ENCODE measurements at places on chromosomes 7 and 10. TPM values are rescaled to one million over a fixed set of nuclear protein-coding genes. Genes with fewer than 3 reads are reported as not detected.

- H3K36me3 ChIP-seq, result no peaks in the 10 kb centered on the region
- no peak overlapping the region for H3K4me3 ChIP-seq
- no peaks in the 10 kb centered on the region for H3K27me3 ChIP-seq
- peaks cover 16% of the 10 kb centered on the region for H3K4me1 ChIP-seq
- H3K27ac ChIP-seq, result no peak overlapping the region
- DNase-seq, result no peak
Observed at GRCh38 chr10:12603766-12604470, 254.6 kb downstream of the CAMK1D start.

GRCh38 chr7:156816943-156817572, 75.9 kb downstream of the LMBR1 start:
- H3K36me3 ChIP-seq, result no peaks in the 10 kb centered on the region
- no peak overlapping the region for H3K27ac ChIP-seq
- no peaks in the 10 kb centered on the region for H3K27me3 ChIP-seq
- H3K4me1 ChIP-seq, result no peaks in the 10 kb centered on the region

- DNase-seq, result no peak
- H3K27ac ChIP-seq, result no peak overlapping the region
- no peaks in the 10 kb centered on the region for H3K27me3 ChIP-seq
- no peaks in the 10 kb centered on the region for H3K4me1 ChIP-seq
- H3K36me3 ChIP-seq, result peaks cover 8% of the 10 kb centered on the region
Observed at GRCh38 chr7:134685250-134685649, 38.6 kb downstream of the BPGM start.

GRCh38 chr10:132208462-132209050, 21.8 kb downstream of the DPYSL4 start:
- H3K4me1 ChIP-seq, result no peaks in the 10 kb centered on the region
- H3K36me3 ChIP-seq, result no peaks in the 10 kb centered on the region
- H3K4me3 ChIP-seq, result no peak overlapping the region
- no peak for DNase-seq
- no peak overlapping the region for H3K27ac ChIP-seq

DNA sequence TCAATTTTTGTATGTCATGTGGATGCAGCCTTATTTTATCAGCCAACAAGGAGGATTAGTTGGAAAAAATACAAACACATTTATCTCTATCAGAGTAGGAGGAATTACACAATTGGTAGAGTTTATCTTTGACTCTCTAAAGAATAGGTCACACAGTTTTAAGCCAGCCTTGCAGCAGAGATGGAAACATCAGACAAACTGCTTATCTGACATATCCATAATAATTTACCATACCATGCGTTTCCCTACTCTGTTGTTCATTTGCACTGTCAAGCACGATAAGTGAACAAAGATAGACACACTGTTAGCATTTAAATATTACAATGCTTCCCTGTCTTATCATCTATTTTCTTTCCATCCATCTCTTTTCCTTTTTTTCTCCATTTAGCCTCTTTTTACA, 283.7 kb upstream of the SMIM30 start:
- DNase-seq, result no peak
- no peaks in the 10 kb centered on the region for H3K27me3 ChIP-seq
- H3K4me1 ChIP-seq, result no peaks in the 10 kb centered on the region
- no peak overlapping the region for H3K27ac ChIP-seq
- H3K4me3 ChIP-seq, result no peak overlapping the region

GRCh38 chr10:78952030-78952429, 116.7 kb upstream of the ZMIZ1 start:
- H3K36me3 ChIP-seq, result no peaks in the 10 kb centered on the region
- no peak for DNase-seq
- no peak overlapping the region for H3K4me3 ChIP-seq
- no peak overlapping the region for H3K27ac ChIP-seq
- peaks cover 6% of the 10 kb centered on the region for H3K4me1 ChIP-seq

GRCh38 chr7:17654940-17655339, 285.4 kb downstream of the SNX13 start:
- no peaks in the 10 kb centered on the region for H3K27me3 ChIP-seq
- no peak for DNase-seq
- H3K4me1 ChIP-seq, result no peaks in the 10 kb centered on the region
- no peak overlapping the region for H3K4me3 ChIP-seq
- H3K36me3 ChIP-seq, result no peaks in the 10 kb centered on the region
- H3K27ac ChIP-seq, result no peak overlapping the region

Gene MSMB
- total RNA-seq, result not detected

Gene FKBP14
- total RNA-seq, result 11.1 TPM

GRCh38 chr10:119750391-119751230, 24.8 kb downstream of the INPP5F start:
- no peak overlapping the region for H3K27ac ChIP-seq
- peak; percentile 35 for DNase-seq
- H3K4me3 ChIP-seq, result no peak overlapping the region
- no peaks in the 10 kb centered on the region for H3K36me3 ChIP-seq
- no peaks in the 10 kb centered on the region for H3K27me3 ChIP-seq

DNA sequence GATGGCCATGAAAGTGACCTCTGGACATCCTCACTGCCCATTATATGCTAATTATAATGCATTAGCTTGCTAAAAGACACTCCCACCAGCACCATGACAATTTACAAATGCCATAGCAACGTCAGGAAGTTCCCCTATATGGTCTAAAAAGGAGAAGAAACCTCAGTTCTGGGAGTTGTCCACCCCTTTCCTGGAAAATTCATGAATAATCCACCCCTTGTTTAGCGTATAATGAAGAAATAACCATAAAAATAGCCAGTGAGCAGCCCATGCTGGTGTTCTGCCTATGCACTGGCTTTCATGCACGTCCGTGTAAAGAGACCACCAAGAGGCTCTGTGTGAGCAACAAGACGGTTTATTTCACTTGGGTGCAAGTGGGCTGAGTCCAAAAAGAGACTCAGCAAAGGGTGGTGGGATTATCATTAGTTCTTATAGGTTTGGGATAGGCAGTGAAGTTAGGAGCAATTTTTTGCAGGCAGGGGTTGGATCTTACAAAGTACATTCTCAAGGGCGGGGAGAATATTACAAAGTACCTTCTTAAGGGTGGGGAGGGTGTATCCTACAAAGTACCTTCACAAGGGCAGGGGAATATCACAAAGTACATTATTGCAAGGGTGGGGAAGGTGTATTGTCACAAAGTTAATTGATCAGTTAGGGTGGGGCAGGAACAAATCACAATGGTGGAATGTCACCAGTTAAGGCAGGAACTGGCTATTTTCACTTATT, 45.6 kb downstream of the LBX1 start:
- DNase-seq, result no peak
- no peak overlapping the region for H3K27ac ChIP-seq
- H3K27me3 ChIP-seq, result peaks cover 3% of the 10 kb centered on the region

DNA sequence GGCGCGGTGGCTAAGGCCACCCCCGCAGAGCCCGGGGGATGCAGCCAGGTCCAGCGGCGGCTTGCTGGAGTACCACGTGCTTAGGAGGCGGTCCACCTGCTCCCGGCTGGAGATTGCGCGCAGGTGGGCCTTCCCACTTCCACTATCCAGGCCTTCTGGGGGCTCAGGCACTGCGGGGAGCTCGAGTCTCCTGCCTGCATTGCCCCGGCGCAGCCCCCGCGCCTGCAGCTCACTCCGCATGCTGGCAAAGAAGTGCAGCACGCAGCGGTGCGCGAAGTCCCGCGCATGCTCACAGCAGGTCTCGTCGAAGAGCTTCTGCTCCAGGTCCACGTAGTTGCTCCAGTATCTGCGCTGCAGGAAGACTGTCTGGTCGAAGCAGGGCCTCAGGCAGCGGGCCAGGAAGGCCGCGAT, 5.8 kb downstream of the CALHM3 start:
- peaks cover 54% of the 10 kb centered on the region for H3K4me1 ChIP-seq
- no peak overlapping the region for H3K4me3 ChIP-seq
- no peaks in the 10 kb centered on the region for H3K27me3 ChIP-seq
- peak overlapping the region; percentile 5 for H3K27ac ChIP-seq
- DNase-seq, result no peak

DNA sequence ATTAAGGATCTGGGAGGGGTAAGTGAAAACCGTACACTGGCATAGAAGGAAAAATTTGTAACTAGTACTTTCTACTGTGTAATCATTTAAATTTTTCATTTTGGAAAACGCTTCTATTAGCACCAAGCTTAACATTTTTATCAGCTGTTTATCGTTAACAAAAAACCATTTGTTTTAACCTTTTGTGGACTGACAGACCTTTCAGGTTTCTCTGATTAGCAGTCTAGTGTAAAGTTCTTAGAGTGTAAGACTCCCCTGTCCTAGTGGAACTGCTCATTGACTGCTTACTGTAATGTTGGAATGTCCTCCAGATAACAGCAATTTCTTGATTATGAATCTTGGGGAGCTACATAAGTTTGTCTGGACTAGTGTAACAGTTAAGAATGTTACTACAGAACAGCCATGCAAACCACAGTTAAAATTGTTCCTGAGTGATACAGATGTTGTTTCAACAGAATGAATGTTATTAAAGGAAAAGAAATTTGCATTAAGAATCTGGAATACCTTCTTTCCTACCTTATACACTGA, 2.0 kb downstream of the DBF4 start:
- H3K4me1 ChIP-seq, result no peaks in the 10 kb centered on the region
- no peaks in the 10 kb centered on the region for H3K27me3 ChIP-seq
- DNase-seq, result no peak
- peaks cover 6% of the 10 kb centered on the region for H3K36me3 ChIP-seq

Gene AOAH
- 312 TPM for total RNA-seq

GRCh38 chr10:12208460-12208859, 12.5 kb downstream of the CDC123 start:
- H3K27ac ChIP-seq, result no peak overlapping the region
- DNase-seq, result no peak
- H3K4me3 ChIP-seq, result no peak overlapping the region
- H3K27me3 ChIP-seq, result no peaks in the 10 kb centered on the region

Gene PTPN20
- 1.6 TPM for total RNA-seq

- no peak overlapping the region for H3K27ac ChIP-seq
- peaks cover 4% of the 10 kb centered on the region for H3K4me1 ChIP-seq
- peak; percentile 60 for DNase-seq
- no peak overlapping the region for H3K4me3 ChIP-seq
- no peaks in the 10 kb centered on the region for H3K36me3 ChIP-seq
Observed at GRCh38 chr7:71735961-71736556, 604.1 kb downstream of the GALNT17 start.

Gene MMP21
- 0.32 TPM for total RNA-seq

- no peak overlapping the region for H3K27ac ChIP-seq
- no peaks in the 10 kb centered on the region for H3K36me3 ChIP-seq
- H3K27me3 ChIP-seq, result no peaks in the 10 kb centered on the region
- no peak overlapping the region for H3K4me3 ChIP-seq
- no peak for DNase-seq
Observed at GRCh38 chr7:75696263-75697037, 42.3 kb downstream of the HIP1 start.

- no peak for DNase-seq
- no peaks in the 10 kb centered on the region for H3K27me3 ChIP-seq
- no peaks in the 10 kb centered on the region for H3K4me1 ChIP-seq
- H3K36me3 ChIP-seq, result no peaks in the 10 kb centered on the region
Observed at GRCh38 chr7:27064159-27064558, 31.6 kb downstream of the HOXA1 start.

Gene WEE2
- total RNA-seq, result 0.23 TPM

DNA sequence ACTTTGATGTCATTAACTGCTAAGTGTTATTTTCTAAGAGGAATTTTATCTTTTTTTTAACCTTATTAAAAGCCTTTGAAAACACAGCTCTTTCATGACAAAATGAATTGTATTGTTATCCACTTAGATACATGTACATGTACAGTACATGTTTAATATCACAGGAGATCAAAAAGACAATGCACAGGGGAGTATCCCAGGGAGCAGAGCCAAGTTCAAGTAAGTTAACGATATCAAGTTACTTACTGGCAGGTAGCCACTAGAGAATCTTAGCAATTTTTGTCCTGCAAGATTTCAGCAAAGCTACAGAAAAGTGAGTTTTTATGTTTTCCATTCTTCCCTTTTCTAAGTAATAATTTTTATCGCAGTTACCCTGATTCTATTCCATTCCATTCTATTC, 33.9 kb upstream of the ARL4A start:
- peaks cover 2% of the 10 kb centered on the region for H3K27me3 ChIP-seq
- DNase-seq, result no peak
- H3K4me3 ChIP-seq, result no peak overlapping the region
- no peaks in the 10 kb centered on the region for H3K4me1 ChIP-seq

- H3K36me3 ChIP-seq, result no peaks in the 10 kb centered on the region
- no peaks in the 10 kb centered on the region for H3K4me1 ChIP-seq
- H3K27ac ChIP-seq, result no peak overlapping the region
Observed at GRCh38 chr7:34160261-34160752, 255.0 kb downstream of the BMPER start.

DNA sequence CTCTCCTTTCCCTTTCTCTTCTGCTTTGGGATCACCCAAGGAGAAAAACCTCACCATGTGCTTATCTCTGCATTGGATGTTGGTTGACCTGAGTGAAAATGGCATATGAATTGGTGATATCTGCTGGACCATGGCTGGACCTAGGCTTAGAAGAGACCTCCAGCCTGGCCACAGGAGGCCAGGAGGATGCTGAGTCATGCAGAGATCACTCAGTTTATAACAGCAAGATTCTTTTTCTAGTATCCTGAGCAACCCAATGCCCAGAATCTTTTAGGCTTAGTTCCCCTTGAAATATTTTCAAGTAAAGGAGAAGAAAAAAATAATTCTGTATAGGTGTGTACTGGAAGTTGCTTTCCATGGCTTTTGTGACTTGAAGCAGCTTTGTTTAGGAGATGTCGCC, 236.3 kb downstream of the KLF6 start:
- no peaks in the 10 kb centered on the region for H3K36me3 ChIP-seq
- no peak overlapping the region for H3K27ac ChIP-seq

DNA sequence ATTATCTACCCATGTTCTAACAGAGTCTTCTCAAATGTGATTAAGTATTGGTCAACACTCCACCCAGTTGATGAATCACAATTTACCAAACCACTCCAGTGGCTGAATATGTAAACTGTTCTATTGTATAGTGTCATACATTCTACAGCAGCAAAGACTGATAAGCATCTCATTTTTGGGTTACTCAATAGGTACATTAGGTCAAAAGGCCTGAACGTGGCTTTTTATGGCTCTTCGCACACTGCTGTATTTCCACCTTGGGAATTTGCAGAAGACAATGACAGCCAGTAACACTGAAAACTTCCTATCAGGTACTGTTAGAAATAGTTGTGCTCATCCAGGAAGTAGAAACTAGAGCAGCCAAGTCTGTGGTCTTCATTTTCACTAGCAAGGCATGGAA, 166.9 kb downstream of the GLI3 start:
- no peaks in the 10 kb centered on the region for H3K36me3 ChIP-seq
- no peak for DNase-seq
- no peak overlapping the region for H3K27ac ChIP-seq
- no peaks in the 10 kb centered on the region for H3K27me3 ChIP-seq
- no peaks in the 10 kb centered on the region for H3K4me1 ChIP-seq

GRCh38 chr10:17003151-17003550, 126.5 kb downstream of the CUBN start:
- DNase-seq, result peak; percentile 51
- H3K27me3 ChIP-seq, result peaks cover 7% of the 10 kb centered on the region
- H3K27ac ChIP-seq, result no peak overlapping the region
- H3K4me1 ChIP-seq, result peaks cover 11% of the 10 kb centered on the region
- H3K36me3 ChIP-seq, result no peaks in the 10 kb centered on the region

Data from natural killer cell (primary cell).